ENCODE measurements at places on chromosomes 4 and X.

DNA sequence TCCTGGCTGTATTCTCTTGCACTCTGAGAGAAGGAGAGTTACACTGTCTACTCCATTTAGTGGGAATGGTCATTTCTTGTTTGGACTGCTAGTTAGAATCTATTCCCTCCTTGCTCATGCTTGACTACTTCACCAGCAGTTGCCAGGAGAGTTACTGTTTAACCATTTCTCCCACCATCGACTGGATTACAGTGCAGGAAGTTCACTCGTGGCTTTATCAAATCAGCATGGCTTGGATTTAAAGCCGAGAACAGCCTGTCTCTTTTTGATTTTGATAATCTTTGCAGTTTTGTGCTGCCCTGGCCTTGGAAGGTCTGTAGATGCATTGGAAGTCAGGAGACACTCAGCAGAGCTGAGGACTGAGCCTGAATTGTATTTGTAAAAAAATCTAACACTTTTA, 3.2 kb downstream of the GBA3 start:
- DNase-seq = no peak

DNA sequence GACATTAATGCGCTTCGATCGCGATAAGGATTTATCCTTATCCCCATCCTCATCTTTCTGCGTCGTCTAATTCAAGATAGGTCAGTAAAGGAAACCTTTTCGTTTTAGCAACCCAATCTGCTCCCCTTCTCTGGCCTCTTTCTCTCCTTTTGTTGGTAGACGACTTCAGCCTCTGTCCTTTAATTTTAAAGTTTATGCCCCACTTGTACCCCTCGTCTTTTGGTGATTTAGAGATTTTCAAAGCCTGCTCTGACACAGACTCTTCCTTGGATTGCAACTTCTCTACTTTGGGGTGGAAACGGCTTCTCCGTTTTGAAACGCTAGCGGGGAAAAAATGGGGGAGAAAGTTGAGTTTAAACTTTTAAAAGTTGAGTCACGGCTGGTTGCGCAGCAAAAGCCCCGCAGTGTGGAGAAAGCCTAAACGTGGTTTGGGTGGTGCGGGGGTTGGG, 528 bp upstream of the FGF2 start:
- DNase-seq = peak; percentile 39

DNA sequence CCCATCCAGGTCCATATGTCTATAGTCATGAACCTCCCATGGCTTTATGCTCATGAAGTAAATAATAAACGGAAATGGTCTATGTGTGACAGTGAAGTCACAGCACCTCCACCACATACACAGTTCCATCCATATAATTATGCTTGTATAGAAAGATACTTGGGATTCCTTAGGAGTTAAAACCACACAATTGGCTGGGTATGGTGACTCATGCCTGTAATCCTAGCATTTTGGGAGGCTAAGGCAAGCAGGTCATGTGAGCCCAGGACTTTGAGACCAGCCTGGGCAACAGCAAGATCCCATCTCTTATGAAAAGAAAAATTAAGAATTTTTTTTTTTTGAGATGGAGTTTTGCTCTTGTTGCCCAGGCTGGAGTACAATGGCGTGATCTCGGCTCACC, 55.6 kb upstream of the RBM47 start:
- DNase-seq = no peak

DNA sequence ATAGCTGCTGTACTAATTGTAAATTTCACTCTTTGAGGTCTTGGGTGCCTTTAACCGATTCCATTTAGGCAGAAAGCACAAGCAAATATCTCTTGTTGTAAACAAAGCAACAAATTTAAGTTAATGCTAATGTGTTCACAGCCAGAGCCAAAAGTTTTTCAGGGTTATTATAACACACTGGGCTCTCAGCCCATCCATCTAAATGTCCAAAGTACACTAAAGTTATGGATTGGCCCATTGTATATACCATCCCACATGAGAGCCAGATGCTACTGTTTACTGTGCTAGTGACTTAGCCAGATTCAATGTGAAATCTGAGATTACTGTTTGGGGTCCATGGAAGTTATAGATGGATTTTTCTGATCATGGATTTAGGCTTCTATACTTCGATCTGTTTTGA, 186.7 kb downstream of the LARP7 start:
- DNase-seq = no peak

GRCh38 chr4:136121426-136121825, 1410.9 kb downstream of the PCDH18 start:
- no peak for DNase-seq

- no peak for DNase-seq
These were observed 3.9 kb downstream of the KIT start for GRCh38 chr4:54661686-54662085.

- no peak for DNase-seq
These were observed 32.0 kb upstream of the RPS3A start for GRCh38 chr4:151067316-151067970.

DNA sequence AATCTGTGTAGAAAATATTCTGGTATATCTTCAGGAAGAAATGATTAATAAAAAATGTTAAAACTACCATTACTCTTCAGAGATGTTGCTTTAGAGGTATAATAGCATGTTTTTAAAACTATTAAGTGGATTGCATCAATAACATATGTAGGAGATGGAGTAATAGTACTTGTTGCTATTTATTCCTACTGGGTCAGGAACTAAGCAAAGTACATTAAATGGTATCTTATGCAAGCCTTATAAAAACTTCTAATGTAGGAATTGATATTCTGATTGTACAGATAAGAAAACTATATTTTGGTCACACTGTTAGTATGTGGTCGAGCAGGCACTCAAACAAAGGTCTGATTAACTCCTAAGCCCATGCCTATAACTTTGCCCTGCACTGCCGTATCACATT, 31.4 kb upstream of the PDLIM5 start:
- no peak for DNase-seq

DNA sequence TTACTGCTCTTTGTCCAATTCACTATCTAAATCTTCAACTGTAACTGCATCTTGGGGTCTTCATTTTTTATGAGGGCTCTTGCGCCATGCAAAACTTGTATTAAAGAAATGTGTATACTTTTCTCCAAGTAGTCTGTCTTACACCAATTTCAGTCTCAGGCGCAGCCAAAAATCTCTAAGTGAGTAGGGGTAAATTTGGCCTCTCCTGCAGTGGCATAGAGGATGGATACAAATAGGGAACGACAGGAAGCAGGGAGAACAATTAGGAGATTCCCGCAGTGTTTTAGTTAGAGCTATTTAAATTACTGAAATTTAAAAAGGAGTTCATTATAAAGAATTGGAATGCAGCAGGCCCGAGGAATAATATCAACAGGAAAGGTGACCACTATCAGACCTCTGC, 30.2 kb downstream of the DMP1 start:
- no peak for DNase-seq

DNA sequence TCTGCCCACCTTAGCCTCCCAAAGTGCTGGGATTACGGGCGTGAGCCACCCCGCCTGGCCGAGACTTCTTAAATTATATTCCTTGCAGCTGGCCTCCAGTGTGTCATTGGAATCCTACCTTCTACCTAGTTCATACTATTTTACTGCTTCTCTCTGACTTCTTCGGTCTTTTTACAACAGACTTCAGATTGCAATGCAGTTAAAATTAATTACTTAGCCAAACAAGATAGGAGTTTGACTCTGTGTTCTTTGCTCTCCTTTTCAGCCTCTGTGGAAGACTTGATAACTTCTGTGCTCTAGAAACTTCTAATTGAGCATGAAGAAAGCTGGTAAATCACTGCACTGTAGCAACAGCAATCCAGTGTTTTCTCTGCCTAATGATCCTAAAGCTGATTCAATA, 199.5 kb downstream of the GASK1B start:
- no peak for DNase-seq

DNA sequence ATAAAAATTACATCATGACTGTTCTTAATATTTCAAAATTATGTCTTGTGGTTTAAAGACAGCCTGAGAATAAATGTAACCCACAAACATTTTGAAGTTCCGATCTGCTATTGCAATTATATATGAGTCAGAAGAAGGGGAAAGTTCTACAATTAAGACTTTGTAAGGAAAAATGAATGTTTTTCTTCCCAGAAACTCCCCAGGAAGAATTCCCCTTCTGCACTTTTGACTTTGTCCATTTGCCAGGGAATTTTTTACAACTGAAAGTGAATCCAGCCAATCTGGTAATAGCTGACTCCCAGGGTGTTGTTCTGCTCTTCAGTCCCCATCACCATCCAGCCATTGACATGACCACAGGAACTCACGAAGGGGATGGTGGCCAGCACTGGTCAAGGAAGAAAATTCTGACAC, 61.6 kb upstream of the NOCT start:
- DNase-seq = peak; percentile 48

- DNase-seq = no peak
These were observed 116.4 kb upstream of the PPARGC1A start for GRCh38 chr4:24006269-24006668.

DNA sequence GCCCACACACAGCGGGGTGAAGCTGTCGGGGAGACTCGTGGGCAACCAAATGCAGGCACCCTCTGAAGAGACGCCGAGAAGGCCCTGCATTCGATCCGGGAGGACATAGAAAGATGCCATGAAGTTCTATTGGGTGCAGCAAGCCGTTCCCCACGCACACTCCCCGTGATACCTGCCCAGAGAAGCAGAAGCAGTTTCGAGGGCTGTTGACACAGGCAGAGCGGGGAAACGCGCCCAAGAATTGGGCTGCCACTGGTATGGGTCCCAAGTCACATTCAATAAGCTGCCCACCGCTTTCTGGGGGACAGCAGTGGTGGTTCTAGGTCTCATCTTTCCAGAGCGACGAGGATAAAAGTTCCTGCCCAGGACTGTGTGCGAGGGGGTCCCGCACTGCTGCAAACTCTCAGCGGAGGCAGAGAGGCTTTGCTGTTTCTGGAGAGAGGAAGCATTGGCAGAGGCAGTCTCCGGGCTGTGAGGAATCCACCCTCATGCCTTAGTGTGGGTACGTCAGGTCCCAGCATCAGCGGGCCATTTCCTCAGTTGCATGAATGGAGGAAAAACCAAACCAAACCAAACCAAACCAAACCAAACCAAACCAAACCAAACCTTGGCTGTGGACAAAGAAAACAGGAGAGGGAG, 10.1 kb downstream of the PITX2 start:
- no peak for DNase-seq

- DNase-seq = no peak
These were observed 179.6 kb upstream of the SPRY1 start for GRCh38 chr4:123216946-123217345.

- no peak for DNase-seq
These were observed 925.1 kb downstream of the PCDH7 start for GRCh38 chr4:31645236-31645635.

DNA sequence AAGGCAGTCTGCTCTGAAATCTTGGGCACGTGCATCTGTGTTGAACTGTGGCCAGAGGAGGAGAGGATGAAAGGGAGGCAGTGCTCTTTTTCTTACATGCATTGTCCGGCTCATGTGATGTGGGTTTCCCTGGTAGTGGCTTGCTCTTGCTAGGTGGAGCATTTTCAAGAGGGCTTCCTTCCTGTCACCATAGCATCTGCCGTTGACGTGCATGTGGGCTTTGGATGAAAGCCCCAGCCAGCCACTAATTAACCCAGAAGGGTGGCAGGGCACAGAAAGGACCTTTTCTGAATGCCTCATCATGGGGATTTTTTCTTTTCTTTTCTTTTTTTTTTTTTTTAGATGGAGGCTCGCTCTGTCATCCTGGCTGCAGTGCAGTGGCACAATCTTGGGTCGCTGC, 121.3 kb downstream of the GPR143 start:
- DNase-seq = no peak

- no peak for DNase-seq
These were observed 25.4 kb downstream of the ATP7A start for GRCh38 chrX:77935886-77936285.

- DNase-seq = no peak
These were observed 501.0 kb downstream of the IDS start for GRCh38 chrX:149003863-149004660.

- DNase-seq = no peak
These were observed 55.4 kb downstream of the RBM46 start for GRCh38 chr4:154836513-154836912.
